ENCODE measurements at places on chromosomes 11 and 22.
A peak's percentile ranks its signal among the peaks of the same experiment; 100 is the strongest.

GRCh38 chr11:134374171-134374570 is 37.9 kb downstream of the B3GAT1 start:
- no peak for DNase-seq

GRCh38 chr11:85951049-85951405 is 95.8 kb downstream of the CCDC83 start:
- no peak for DNase-seq

DNA sequence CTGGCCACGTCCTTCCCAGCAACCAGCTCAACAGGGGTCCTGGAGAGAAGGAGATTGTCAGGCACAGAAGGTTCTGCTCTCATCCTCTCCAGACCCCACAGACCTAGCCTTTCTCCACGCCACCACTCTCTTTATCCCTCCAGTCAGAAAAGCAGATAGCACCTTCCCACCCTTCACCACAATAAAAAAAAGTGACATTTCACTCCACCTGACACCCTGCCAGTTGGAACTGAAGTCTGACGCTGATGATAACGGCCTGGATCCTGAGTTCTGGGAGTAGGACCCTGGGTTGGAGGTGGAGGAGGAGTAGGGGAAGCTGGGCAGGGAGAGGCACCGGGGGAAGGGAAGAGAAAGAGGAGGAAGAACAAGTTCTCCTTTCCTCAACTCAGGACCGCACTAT is 127.5 kb upstream of the ANO1 start:
- no peak for DNase-seq

DNA sequence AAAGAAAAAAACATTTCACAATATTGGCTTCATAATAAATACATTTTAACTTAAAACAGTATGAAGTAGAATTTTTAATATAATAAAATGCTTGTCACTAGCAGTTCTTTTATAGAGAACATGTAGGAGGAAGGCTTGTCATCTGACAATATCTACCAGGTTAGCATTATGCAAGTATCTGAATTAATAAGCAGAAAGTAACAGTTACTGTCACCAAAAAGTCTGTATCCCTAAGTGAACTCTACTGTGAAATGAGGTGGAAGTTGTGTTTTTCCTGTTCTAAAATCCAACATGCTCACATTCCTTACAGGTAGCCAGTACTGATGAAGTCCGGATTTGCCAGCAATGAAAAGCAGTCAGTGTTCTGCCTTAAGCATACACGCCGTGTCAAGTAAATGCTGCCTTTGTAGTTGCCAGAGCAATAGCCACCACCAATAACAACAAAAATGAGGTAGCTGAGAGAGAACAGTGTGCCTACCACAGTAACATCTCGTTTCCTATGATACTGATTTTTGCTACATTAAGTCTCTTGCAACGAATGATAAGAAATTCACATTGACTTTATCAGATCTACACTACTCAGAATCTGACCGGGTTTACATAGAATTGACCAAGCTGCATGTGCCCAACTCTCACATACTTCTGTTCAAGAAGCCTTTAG is 95.5 kb downstream of the SIK3 start:
- DNase-seq = peak; percentile 42

- DNase-seq = no peak
These were observed 23.8 kb downstream of the BRD1 start for GRCh38 chr22:49803737-49804375.

DNA sequence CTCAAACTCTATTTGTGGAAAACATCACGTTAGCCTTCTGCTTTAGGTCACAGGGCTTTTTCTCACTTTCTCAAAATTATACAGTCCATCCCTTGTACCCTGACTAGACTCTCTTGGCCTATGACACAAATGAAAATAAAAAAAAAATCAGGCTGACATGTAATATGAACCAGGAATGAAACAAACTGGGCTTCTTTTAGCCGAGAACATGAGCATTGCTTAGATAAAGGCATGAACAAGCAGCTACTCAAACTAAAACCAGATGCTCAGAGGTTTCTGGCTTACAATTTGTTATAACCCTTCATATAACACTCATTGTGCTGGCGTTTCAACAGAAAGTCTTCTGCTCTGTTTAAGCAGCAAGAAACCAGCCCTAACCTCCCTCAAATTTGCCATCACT is 265.5 kb upstream of the NARS2 start:
- no peak for DNase-seq

DNA sequence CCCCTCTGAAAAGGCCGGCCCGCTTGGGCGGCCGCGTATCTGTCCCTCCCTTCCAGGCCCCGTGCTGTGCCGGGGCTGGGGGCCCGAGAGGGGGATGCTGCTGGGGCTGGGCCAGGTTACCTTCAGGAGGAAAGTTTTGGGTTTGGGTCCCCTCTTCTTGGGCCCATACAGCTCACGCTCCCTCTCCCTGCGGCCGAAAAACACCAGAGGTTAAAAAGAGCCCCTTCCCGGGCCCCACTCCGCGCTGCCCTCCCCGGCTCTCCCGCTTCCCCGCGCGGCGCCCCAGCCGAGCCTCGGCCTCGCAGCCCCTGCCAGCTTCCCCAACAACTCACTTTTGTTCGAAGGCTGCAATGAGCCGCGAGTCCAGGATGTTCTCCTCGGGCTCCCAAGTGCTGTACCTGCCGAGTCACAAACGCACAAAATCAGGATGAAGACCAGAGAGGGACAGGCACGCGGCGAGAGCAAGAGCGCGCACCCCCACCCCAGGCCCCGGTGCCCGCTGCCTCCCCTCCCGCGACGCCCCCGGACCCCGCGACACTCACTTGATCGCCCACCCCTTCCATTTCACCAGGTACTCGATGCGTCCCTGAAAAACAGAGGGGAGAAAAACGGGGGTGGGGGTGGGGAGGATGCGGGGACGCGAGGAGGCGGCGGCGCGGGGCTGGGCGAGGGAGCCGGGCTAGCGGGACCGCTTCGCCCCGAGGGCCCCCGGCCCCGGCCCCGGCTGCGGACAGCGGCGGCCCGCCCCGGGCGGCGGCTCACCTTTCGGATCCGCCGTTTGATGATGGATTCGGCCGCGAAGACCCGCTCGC is 450 bp downstream of the CBX6 start:
- peak; percentile 25 for DNase-seq

DNA sequence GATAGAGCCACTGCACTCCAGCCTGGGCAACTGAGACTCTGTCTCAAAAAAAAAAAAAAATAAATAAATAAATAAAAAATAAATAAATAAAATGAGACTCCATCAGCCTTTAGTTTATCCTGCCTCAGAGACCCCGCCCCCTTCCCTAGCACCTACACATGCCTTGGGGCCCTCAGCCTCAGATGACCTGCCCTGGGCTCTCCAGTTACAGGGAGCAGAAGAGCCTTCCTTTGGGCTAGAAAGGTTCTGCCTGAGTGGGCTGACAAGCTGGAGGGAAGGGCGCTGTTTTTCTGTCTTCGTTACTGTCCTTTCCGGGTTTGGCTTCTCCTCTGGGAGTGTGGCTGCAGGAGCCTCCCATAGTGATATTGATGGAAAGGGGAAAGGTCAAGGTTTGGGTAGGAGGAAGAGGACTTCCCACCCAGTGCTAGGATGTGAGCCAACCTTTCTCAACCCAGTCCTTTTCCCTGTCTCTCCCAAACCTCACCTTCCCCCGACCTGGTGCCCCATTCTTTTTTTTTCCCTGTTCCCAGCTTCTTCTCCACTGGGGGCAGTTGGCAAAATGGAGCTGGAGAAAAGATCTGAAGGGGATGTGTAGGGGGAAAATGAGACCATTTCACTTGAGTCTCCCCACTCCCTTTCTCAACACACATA is 1.5 kb upstream of the SF3B2 start:
- no peak for DNase-seq

GRCh38 chr22:17861909-17862308 is 87.6 kb upstream of the BID start:
- no peak for DNase-seq

- DNase-seq = no peak
These were observed 19.1 kb downstream of the TOLLIP start for GRCh38 chr11:1290052-1291040.

- DNase-seq = peak; percentile 82
These were observed 136.3 kb downstream of the PKNOX2 start for GRCh38 chr11:125300791-125301218.

DNA sequence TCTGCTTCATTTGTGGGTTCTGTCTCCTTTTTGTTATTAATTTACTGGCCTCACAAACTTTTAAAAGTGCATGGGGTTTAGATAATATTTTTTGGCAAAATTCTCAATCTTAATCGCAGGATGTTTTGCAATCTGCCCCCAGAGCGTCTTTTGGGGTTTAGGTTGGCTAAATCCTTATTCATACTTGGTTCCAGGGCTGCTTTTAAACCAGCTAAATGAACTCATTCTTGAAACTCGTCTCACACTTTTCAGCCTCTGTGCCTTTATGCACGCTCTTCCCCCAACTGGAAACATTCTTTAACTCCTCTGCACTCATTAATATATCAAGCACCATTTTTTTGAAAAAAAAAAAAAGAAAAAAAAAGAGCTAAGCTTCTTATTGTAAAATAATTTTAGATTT is 131.7 kb downstream of the KIF18A start:
- no peak for DNase-seq

DNA sequence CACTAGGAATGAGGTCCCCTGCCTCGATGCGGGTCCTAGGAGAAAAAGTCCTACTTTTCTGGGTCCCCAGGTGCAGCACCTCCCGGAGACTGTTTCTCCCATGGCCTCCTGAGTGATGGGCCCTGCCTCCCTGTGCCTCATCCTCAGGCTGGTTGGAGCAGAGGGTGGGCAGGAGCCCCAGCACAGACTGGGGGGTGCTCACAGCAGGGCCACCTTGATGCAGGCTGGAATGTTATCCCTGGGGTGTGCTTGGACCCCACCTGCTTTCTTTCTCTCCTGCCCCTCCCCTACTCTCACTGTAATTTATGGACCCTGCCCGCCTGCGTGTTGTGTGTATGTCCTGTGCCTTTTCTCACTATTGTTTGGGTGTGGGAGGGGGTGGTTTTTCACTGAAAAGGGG is 8.1 kb downstream of the SHISA8 start:
- no peak for DNase-seq

Data from mammary epithelial cell (primary cell).